Globus pallidus (tissue), 1 donor: ENCODE measurements at places on chromosomes 13 and 19.

GRCh38 chr13:39656325-39656677, 839 bp downstream of the COG6 start:
- no peak for DNase-seq

GRCh38 chr13:75443356-75443958, 38.5 kb downstream of the TBC1D4 start:
- DNase-seq: no peak

DNA sequence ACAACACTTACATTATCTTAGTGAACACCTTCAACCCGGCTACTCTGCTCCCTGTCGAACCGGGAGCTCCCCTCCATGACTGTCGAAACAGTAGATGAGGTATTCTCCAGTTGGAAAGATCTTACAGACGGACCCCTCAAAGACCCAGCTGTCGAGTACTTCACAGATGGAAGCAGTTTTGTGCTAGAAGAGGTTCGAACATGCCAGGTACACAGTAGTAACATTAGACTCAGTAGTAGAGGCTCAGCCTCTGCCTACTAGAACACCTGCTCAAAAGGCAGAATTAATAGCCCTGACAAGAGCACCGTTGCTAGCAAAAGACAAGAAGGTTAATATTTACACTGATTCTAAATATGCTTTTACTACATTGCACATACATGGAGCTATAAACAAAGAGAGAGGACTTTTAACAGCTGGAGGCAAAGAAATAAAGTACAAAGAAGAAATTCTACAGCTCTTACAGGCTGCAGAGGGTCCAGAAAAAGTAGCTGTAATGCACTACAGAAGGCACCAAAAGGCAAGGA, 13.6 kb upstream of the SLC15A1 start:
- no peak for DNase-seq

DNA sequence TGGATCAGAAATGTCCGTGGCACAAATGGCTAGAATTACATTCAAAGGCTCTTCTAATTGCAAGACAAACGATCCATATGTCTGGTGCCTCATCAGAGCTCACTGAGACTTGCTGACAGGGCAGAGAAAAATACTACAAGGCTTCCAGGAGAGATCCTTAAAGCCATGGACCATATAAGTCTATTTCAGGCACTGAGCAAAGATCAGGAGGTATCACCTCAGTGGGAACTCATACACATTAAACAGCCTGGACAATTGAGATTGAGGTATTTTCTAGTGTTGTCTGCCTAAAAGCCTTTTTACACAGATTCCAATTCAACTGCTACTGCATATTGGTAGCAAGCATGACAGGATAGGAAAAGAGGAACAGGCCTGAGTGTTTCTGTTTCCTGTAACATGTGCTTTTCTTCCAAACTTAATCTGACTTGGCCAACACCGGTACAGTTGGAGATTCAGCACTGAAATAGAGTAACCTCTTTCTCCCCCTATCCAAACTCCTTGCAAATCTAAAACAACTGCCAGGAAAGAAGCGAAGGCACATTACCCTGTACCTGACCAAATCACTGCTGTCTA, 65.9 kb downstream of the SERP2 start:
- no peak for DNase-seq

DNA sequence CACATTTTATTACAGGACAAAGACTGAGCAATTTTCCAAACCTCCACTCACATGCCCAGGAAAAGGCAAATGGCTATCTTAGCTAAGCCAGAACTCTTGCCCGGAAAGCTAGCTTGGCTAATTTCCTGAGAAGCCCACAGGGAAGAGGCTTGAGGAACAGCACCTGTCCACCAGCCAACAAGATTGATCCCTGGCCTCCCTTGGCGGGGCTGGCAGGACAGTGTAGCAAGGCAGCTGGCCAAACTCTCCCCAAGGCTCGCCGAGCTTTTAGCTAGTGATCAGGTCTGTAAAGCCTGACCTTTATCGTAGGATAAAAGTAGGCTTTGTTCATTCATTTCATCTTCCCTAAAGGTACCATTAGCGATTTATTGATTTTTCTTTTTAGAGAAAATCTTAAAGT, 101.4 kb downstream of the UQCRFS1 start:
- DNase-seq: no peak

DNA sequence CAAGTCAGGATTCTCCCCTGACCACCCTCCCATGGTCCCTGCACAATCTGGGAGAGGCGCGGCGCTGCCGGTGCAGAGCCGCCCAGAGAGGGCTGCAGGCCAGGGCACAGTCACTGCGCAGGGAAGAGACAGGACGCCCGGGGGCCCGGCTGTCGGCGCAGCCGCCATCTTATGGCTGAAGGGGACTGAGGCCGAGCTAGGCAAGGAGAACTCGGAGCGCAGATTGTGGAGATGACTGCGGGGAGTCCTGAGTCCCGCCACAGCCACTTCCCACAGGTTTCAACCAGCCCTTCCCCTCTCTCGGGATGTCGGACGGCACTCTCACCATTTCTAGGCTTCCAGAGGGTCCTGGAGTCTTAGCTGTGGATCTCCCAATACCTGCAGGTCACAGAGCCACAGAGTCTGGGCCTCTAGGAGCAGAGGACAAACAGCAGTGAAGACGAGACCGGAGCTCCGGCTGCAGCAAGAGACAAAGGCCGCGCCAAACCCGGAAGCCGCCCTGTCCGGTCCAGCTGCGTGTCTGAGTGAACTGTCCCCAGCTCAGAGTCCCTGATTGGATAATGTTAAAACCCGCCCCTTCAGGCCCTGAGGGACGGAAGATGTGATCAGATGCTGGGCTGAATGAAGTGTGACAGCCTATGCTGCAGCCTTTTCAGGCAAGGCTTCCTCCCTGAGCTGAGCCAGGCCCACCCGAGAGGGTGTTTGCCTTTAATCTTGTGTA, at the start of gene ZNF708:
Gene ZNF708 (minus strand): TSS at position 526 of the 721 bp plus-strand sequence. CDS start 198 bp downstream, at position 328.
- DNase-seq: peak; percentile 98
